ENCODE measurements at places on chromosomes 1 and 21.

GRCh38 chr21:38810034-38810825 is 4.5 kb downstream of the ETS2 start:
- no peak for DNase-seq

- DNase-seq, result peak; percentile 91
Observed at GRCh38 chr21:38925923-38926322, 120.2 kb downstream of the ETS2 start.

GRCh38 chr1:25649505-25650288 is 33.1 kb downstream of the MAN1C1 start:
- no peak for DNase-seq

DNA sequence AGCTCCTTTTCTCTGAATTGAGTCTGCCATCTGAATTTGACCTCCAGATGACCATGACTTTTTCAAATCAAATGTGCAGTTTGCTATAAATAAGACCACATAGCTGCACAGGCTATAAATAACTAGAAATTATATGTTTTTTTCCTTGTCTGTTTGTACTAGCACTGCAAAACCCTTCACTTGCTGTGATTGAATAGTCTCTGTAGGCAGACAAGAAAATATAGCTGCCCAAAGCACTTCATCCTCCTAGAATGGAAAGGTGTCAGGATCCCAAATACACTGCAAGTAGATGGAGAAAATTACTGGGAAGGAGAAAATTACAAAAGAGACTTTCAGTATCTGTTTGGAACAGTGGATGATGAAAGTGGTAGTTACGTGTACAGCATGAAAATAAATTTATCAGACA is 175.8 kb downstream of the APP start:
- DNase-seq, result no peak

DNA sequence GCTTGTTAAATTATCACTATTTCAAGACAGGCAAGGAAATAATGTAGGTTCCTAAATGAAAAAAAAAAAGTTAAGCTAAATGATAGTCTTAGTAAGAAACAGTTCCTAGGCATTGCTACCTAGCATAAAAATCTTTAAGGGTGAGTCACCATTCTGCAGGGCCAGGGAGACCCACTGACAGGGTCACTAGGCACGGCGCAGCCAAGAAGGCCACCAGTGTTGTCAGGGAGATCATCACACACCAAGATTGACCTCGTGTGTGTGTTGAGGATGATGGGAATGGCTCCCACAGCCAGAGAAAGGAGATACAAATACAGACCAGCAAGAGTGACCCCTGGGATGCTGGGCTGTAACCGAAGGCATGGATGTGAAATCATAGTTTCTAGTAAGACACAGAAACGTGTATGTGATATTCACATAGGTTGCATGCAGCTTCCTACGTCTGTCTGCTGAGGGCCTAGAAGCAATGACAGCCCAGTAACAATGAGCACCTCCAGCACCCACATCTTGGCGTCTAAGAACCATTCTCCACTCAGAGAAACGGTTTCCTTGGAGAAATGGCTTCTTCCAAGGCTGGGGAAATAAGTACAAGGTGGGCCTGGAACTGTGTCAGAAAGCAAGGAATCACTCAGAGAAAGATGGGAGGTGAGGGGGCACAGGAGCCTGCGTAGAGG is 29.1 kb downstream of the RIPK4 start:
- no peak for DNase-seq

- no peak for DNase-seq
Observed at GRCh38 chr1:186330758-186331157, 44.3 kb downstream of the TPR start.

DNA sequence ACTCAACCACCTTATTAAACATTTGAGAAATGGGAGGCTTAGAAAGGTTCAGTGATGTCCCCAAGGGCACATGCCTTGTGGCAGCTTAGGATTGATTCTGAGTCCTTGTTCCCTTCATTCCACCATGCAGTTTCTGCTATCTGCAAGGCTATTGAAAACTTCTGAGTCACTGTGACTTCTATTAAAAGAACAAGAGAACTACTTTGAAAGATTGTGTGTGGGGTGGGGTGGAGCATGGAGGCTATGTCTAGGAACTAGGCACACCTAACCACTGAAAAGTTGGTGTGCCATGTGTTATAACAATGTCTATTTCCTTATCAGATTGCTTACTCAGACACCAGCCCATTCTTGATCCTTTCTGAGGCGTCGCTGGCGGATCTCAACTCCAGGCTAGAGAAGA is 10.8 kb downstream of the MTARC1 start:
- no peak for DNase-seq

- DNase-seq, result peak; percentile 79
Observed at GRCh38 chr1:185853739-185854138, 119.5 kb downstream of the HMCN1 start.

DNA sequence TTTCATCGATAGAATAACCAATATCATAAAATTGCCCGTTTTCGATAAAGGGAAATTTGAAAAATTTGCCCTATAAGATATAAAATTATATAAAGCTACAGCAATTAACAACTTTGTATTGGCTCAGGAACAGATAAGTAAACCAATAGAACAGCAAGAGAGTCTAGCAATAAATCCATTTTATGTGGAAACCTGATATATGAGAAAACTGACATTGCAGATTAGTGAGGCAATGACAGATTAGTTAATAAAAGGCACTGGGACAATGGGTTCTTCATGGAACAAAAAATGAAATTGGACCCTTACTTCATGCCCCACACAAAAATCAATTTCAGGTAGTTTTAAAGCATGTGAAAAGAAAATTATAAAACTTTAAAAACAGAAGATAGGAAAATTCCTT is 169.9 kb upstream of the ST6GALNAC5 start:
- DNase-seq, result no peak

GRCh38 chr1:19644681-19645410 is 735 bp downstream of the NBL1 start:
- DNase-seq, result peak; percentile 26

GRCh38 chr1:19123837-19124236 is 86.2 kb downstream of the UBR4 start:
- no peak for DNase-seq

DNA sequence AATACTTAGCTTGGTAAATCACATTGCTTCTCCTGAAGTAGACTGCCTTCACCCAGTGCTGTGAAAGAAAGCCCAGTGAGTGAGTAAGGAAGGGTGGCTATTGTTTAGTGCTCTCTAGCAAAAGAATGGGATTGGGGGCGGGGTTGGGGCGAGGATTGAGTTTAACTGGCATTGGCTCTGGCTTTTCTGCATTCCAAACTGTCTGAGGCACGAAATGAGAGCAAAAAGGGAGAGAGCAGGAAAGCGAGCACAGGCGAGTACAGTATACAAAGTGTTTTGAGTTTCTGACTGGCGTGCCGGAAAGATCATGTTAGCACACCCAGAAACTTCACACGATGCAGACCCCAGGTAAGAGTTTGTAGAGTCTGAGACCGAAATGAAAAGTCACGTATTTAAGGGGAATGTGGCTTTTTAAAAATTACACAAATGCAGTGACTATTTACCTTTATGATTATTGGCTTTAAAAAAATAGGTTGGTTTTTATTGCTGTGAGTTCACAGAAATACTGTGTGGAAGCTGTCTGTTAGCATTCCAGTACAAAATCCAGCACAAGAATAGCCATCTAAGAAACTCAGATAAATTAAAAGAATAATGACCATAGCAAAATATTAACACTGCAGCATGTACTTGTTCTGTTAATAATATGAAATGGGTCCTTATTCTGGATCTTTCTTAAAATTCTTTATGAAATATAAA is 155.4 kb downstream of the CLEC20A start:
- peak; percentile 90 for DNase-seq

DNA sequence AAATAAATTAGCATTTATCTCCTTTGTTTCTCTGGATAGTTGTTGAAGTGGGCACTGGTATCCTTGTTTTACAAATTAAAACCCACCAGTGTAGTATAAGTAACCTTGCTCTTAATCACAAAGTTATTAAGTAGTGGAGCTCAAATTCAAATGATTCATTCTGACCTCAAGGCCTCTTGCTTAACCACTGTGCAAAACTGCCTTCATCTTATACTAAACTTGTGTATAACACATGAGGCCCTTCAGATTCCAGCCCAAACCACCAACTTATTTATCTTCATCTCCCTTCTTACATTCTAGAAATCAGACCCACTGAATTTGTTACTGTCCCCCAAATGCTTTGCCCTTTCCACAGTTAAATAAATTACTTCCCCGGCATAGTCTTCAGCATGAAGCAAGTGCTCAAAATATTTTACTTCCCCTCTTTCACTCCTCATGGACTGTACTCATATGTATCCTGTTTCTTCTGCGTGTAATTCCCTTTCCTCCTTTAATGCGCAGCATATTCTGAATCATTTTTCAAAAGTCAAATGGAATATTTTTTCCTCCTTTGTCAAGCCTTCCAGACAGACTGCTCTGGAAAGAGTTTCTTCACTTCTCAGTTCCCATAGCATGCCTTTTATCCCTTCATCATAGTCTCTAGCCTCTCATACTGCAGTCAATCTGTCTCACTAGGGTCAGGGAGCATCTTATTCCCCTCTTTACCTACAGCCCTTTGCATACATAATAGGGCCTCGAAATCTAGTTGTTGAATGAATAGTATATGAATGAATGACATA is 19.0 kb upstream of the DNASE2B start:
- peak; percentile 72 for DNase-seq

GRCh38 chr1:17276568-17276967 is 27.7 kb downstream of the PADI3 start:
- peak; percentile 60 for DNase-seq

- no peak for DNase-seq
Observed at GRCh38 chr21:31945141-31945540, 72.3 kb downstream of the HUNK start.

- DNase-seq, result peak; percentile 6
Observed at GRCh38 chr1:99472893-99473292, 173.0 kb upstream of the PALMD start.

DNA sequence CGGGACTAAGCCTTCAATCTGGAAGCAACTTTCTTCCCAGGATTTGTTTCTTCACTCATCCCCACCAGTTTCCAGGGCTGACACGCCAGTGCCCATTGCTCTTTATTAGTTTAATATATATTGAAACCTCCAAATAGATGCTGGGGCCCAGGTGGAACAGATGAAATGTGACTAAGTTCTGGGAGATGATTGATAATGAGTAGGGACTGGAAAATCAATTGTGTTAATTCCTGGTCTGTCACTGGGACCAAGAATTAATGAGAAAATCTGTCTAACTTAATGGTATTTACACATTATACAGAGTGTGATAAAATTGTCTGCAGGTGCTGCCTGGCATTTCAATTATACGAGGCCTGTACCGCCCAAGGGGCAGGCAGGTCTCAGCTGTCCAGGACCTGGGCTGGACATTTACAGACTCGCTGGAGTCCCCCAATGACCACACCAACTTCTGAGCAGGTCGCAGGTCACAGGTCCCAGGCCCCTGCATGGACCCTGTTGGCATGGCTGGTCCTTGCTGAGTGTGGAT is 35.8 kb downstream of the UBIAD1 start:
- no peak for DNase-seq

GRCh38 chr1:160634543-160635491 is 12.0 kb downstream of the SLAMF1 start:
- no peak for DNase-seq

DNA sequence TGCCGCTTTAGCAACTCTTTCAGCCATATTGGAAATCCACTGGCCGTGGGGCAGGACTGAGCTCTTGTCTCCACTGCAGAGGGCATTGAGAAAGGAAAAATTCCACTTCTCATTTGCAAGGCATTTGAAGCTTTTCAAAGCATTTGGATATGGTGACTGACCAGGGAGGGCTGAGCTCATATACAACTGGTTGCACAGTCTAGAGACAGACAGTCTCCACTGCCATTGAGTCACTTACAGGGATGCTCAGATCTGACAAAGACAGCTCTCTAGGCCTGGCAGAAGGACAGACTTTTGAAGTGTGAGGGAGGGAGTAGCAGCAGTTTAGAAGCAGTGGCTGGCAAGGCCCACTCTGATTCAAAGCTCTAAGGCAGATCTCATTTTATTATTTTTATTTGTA is 24.2 kb downstream of the NCF2 start:
- no peak for DNase-seq

GRCh38 chr21:39484711-39485276 is 33.0 kb downstream of the SH3BGR start:
- DNase-seq, result peak; percentile 4

GRCh38 chr1:241396747-241397681 is 40.0 kb upstream of the RGS7 start:
- no peak for DNase-seq

DNA sequence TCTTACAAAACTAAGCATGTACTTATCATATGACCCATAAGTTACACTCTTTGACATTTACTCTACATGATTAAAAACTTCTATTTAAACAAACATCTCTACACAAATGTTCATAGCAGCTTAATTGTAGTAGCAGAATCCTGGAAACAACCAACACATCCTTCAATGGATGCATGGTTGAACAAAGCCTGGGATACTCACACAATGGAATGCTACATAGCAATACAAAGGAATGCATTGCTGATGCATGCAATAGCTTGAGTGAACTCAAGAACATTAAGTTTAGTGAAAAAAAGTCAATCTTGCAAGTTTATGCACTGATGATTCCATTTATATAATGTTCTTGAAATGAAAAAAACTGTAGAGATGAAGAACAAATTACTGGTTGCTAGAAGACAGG is 686.9 kb downstream of the LRRIQ3 start:
- no peak for DNase-seq

GRCh38 chr1:182087304-182087703 is 25.8 kb upstream of the ZNF648 start:
- no peak for DNase-seq

GRCh38 chr1:72326494-72326893 is 44.2 kb upstream of the NEGR1 start:
- no peak for DNase-seq

- DNase-seq, result peak; percentile 97
Observed at GRCh38 chr1:21673277-21673780, 4.2 kb upstream of the RAP1GAP start.

- no peak for DNase-seq
Observed at GRCh38 chr1:53733975-53734649, 4.9 kb downstream of the GLIS1 start.

DNA sequence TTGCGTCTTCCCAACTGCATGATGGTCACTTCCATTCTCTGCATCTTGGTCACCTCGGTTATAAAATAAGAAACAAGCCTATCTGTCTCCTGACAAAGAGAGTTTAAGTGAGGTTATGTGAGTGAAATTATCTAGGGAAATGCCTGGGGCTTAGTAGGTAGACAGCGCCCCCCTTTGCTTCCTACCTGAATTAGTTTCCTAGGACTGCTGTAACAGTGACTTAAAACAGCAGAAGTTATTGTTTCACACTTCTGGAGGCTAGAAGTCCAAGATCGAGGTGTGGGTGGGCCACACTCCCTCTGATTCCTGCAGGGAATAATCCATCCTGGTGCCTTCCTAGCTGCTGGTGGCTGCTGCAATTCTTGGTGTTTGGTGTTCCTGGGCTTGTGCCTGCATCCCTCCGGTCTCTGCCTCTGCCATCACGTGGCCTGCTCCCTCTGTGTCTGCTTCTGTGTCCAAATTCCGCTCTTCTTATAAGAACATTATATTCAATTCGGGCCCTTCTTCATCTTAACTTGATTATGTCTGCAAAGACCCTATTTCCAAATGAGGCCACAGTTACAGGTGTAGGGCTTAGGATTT is 92.6 kb downstream of the IGSF21 start:
- no peak for DNase-seq

- DNase-seq, result peak; percentile 82
Observed at GRCh38 chr21:38159355-38159754, 97.4 kb upstream of the KCNJ15 start.
